ENCODE measurements at places on chromosomes 1 and 21. TPM values are rescaled to one million over a fixed set of nuclear protein-coding genes. Genes with fewer than 3 reads are reported as not detected.

TNFRSF18 gene
- not detected for total RNA-seq

OR2L2 gene
- total RNA-seq = 0.02 TPM

ABL2 gene
- 18.8 TPM for total RNA-seq

KCNJ6 gene
- 2.8 TPM for total RNA-seq

TESK2 gene
- total RNA-seq = 0.36 TPM

NCDN gene
- total RNA-seq = 18.5 TPM

CYP4A22 gene
- not detected for total RNA-seq

SLC22A15 gene
- 0.72 TPM for total RNA-seq

SPATA21 gene
- total RNA-seq = not detected

FAM167B gene
- 0.45 TPM for total RNA-seq

NHLH2 gene
- not detected for total RNA-seq

DIRAS3 gene
- total RNA-seq = 1.3 TPM

PYHIN1 gene
- not detected for total RNA-seq

TRIM63 gene
- total RNA-seq = not detected

TIPRL gene
- 31.8 TPM for total RNA-seq

OR2T11 gene
- not detected for total RNA-seq

RGS13 gene
- not detected for total RNA-seq

CDC20 gene
- 193 TPM for total RNA-seq

SFT2D2 gene
- total RNA-seq = 21.4 TPM

Data from A549 treated with RU486 at 1 μM for 4 hours (cell line).